ENCODE measurements at places on chromosomes 13 and 19.

DNA sequence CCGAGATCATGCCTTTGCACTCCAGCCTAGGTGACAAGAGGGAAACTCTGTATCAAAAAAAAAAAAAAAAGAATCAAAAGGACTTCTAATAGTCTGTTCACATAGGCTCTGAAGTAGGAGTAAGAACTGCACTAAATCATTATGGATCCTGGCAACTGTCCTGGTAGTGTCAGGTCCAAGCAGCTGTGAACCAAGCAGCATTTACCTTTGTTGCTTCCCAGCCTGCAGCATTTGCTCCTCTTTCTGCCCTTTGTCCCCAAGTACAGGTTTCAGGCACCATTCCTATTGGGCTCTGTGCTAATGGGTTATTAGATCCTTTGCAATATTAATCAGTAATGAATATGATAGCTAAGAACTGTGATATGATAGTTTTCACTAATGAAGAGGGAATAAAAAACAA, 77.4 kb upstream of the NBEA start:
- no peak for DNase-seq

GRCh38 chr19:6396305-6396704, 3.3 kb upstream of the GTF2F1 start:
- no peak for DNase-seq

GRCh38 chr19:30407068-30407709, 35.0 kb downstream of the ZNF536 start:
- DNase-seq, result no peak

- DNase-seq, result no peak
These were observed 31.2 kb downstream of the IGFL2 start for GRCh38 chr19:46179076-46179759.

DNA sequence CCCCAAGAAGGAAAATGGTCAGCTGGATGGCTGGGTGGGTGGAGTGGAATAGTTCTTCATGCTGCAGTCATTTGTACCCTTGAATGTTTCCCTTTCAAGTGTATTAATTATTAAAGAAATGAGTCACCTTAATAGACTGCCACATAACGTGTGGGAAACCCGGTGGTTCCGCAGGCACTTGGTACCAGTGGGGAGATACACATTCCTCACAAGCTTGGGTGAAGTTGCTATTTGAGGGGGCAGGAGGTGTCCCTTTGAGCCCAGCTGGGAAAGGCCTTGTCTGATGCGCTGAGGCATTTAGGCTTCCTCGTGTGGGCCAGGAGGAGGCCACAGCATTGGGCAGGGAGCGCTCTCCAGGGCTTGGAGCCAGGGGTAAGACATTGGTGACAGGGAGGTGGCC, 57.7 kb downstream of the ATP8A2 start:
- no peak for DNase-seq

DNA sequence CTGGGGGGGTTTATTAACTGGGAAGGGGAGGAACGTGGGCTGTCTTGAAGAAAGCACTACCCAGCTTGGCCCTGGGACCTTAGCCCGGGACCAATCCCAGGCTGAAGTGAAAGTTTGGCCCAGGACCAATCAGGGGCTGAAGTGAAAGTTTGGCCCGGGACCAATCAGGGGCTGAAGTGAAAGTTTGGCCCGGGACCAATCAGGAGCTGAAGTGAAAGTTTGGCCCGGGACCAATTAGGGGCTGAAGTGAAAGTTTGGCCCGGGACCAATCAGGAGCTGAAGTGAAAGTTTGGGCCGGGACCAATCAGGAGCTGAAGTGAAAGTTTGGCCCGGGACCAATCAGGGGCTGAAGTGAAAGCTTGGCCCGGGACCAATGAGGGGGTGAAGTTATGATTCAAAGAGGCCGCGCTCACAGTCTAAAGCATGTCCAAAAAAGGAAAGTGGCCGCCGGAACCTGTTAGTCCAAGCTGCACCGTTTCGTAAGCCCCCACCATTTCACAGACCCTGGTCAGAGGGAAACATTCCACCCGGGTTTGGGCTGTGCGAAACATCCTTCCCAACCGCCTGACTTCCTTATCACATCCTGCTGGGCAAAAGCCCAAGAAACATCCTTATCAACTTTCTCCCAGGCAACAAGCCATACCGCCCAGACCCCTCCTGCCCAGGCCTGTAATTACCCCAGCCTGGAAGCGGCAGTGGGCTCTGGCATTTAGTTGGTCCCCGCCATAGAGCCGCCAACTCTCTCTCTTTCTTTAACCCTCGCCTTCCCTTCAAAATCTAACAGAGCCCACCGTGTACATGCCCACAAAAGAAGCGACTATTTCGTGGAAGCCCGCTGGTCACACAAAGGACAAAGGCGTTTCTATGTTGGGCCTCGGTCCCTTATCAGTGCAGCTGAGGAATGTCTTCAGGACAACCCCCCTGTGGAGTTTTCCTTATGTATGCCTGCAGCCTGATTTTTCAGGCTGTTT, 1.1 kb downstream of the ZNF850 start:
- DNase-seq, result peak; percentile 84

DNA sequence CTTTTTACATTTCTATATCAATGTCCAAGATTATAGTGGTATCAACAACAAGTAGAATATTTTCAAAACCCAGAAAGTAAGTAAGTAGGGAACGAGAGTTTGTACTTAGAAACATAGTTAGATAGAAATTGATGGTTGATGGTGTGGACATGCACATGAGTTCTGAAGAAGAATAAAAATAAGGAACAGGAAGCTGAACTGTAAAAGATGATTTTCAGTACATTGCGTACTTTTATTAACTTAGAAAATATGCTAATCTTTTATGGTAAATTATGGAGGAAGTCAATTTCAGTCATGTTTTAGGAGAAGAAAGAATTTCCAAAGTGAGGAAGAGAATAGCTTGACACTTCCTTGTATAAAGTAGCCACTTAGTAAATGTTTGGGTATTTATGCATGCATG, 12.3 kb upstream of the GPR18 start:
- no peak for DNase-seq

Measured in iPS DF 19.7 (cell line).